ENCODE measurements at places on chromosomes 7 and 10. TPM values are rescaled to one million over a fixed set of nuclear protein-coding genes. Genes with fewer than 3 reads are reported as not detected.

The FAM180A gene
- 2.9 TPM for polyA plus RNA-seq

The OPN4 gene
- polyA plus RNA-seq, result 0.13 TPM

The IFIT5 gene
- polyA plus RNA-seq, result 12.3 TPM

The OR9A2 gene
- not detected for polyA plus RNA-seq

The CALHM3 gene
- not detected for polyA plus RNA-seq

The CPED1 gene
- 33.4 TPM for polyA plus RNA-seq

The PNLIP gene
- 0.11 TPM for polyA plus RNA-seq

The AASS gene
- 24.5 TPM for polyA plus RNA-seq

The CALHM2 gene
- 68.5 TPM for polyA plus RNA-seq

The EPDR1 gene
- 9.8 TPM for polyA plus RNA-seq

The ANXA8L1 gene
- 12.0 TPM for polyA plus RNA-seq

The GNGT1 gene
- not detected for polyA plus RNA-seq

The PRPS1L1 gene
- polyA plus RNA-seq, result not detected

The IDI1 gene
- 31.4 TPM for polyA plus RNA-seq

The ZNF212 gene
- polyA plus RNA-seq, result 8.5 TPM

The GPC2 gene
- polyA plus RNA-seq, result 0.80 TPM

The CLDN4 gene
- polyA plus RNA-seq, result 127 TPM
